Activated CD8-positive, alpha-beta T cell treated with anti-CD3 and anti-CD28 coated beads for 36 hours (primary cell): ENCODE measurements at places on chromosomes 6 and 20.

GRCh38 chr6:127079681-127080080 lies 38.8 kb upstream of the RSPO3 start:
- DNase-seq = no peak
- H3K27ac ChIP-seq = no peak overlapping the region
- no peaks in the 10 kb centered on the region for H3K4me1 ChIP-seq

DNA sequence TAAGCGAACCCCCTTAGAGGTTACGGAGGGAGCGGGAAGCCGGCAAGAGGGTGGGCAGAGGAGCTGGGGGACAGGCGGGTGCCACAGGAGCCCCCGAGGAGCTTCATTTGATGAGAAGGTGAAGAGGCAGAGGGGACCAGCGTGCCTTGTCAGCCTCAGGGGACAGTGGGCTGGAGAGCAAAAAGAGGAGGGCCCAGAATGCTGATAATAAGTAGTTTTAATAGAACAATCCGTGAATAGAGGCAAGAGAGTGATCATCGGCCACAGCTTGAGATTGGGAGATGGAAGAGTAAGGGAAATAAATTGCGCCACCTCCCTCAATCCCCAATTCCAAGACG lies 1.3 kb downstream of the COL19A1 start:
- H3K4me3 ChIP-seq = peak overlapping the region; percentile 74
- H3K27ac ChIP-seq = peak overlapping the region; percentile 7
- H3K4me1 ChIP-seq = peaks cover 17% of the 10 kb centered on the region
- no peak for DNase-seq
- peaks cover 21% of the 10 kb centered on the region for H3K27me3 ChIP-seq

GRCh38 chr6:13872681-13873080 lies 52.1 kb upstream of the RNF182 start:
- no peaks in the 10 kb centered on the region for H3K36me3 ChIP-seq
- H3K27me3 ChIP-seq = peaks cover 7% of the 10 kb centered on the region
- H3K4me3 ChIP-seq = peak overlapping the region; percentile 60
- H3K27ac ChIP-seq = no peak overlapping the region

GRCh38 chr6:127462376-127462775 lies 3.2 kb upstream of the KIAA0408 start:
- H3K4me3 ChIP-seq = no peak overlapping the region
- DNase-seq = no peak
- no peak overlapping the region for H3K27ac ChIP-seq
- H3K36me3 ChIP-seq = no peaks in the 10 kb centered on the region
- H3K4me1 ChIP-seq = no peaks in the 10 kb centered on the region

GRCh38 chr6:3261921-3262320 lies 3.2 kb downstream of the PSMG4 start:
- H3K27ac ChIP-seq = no peak overlapping the region
- H3K4me1 ChIP-seq = peaks cover 38% of the 10 kb centered on the region
- H3K27me3 ChIP-seq = peaks cover 4% of the 10 kb centered on the region
- DNase-seq = no peak
- peaks cover 39% of the 10 kb centered on the region for H3K36me3 ChIP-seq
- H3K4me3 ChIP-seq = peak overlapping the region; percentile 28

GRCh38 chr6:157555455-157556143 lies 174.6 kb downstream of the ZDHHC14 start:
- no peak overlapping the region for H3K4me3 ChIP-seq
- no peaks in the 10 kb centered on the region for H3K36me3 ChIP-seq
- no peak overlapping the region for H3K27ac ChIP-seq
- peaks cover 35% of the 10 kb centered on the region for H3K4me1 ChIP-seq
- no peaks in the 10 kb centered on the region for H3K27me3 ChIP-seq
- no peak for DNase-seq

- DNase-seq = no peak
- H3K27ac ChIP-seq = no peak overlapping the region
- no peaks in the 10 kb centered on the region for H3K36me3 ChIP-seq
- no peak overlapping the region for H3K4me3 ChIP-seq
- no peaks in the 10 kb centered on the region for H3K4me1 ChIP-seq
These were observed 515.1 kb downstream of the FRK start for GRCh38 chr6:115545672-115545986.

DNA sequence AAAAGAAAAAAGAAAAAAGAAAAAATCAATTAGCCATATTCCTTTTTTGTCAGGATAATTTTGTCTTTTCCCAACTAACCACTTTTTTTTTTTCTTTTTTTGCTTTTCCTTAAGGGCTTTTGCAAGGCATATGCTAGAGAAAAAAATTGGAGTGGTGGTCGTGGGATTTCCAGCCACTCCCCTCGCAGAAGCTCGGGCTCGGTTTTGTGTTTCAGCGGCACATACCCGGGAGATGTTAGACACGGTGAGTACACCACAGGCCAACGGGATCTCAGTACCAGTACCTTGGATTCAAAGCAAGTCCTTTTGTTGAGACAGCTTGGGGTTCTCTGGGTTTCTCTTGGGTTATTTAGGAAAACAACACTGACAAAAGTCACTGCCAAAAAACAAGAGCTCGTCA lies 61.2 kb upstream of the ISM1 start:
- no peaks in the 10 kb centered on the region for H3K36me3 ChIP-seq
- no peaks in the 10 kb centered on the region for H3K4me1 ChIP-seq
- no peak overlapping the region for H3K27ac ChIP-seq

- no peaks in the 10 kb centered on the region for H3K4me1 ChIP-seq
- H3K36me3 ChIP-seq = no peaks in the 10 kb centered on the region
- peaks cover 20% of the 10 kb centered on the region for H3K27me3 ChIP-seq
- DNase-seq = peak; percentile 39
- no peak overlapping the region for H3K27ac ChIP-seq
- no peak overlapping the region for H3K4me3 ChIP-seq
These were observed 25.1 kb upstream of the TRIM26 start for GRCh38 chr6:30238178-30238795.

- H3K4me3 ChIP-seq = peak overlapping the region; percentile 44
- peaks cover 84% of the 10 kb centered on the region for H3K4me1 ChIP-seq
- no peak for DNase-seq
These were observed 58.0 kb downstream of the BACH2 start for GRCh38 chr6:90238496-90239266.

GRCh38 chr6:154301839-154302752 lies 54.5 kb downstream of the IPCEF1 start:
- DNase-seq = peak; percentile 63
- H3K4me3 ChIP-seq = no peak overlapping the region
- no peaks in the 10 kb centered on the region for H3K27me3 ChIP-seq
- peaks cover 15% of the 10 kb centered on the region for H3K4me1 ChIP-seq
- H3K27ac ChIP-seq = no peak overlapping the region

- no peaks in the 10 kb centered on the region for H3K4me1 ChIP-seq
- H3K4me3 ChIP-seq = no peak overlapping the region
- H3K36me3 ChIP-seq = no peaks in the 10 kb centered on the region
- H3K27ac ChIP-seq = no peak overlapping the region
- H3K27me3 ChIP-seq = peaks cover 21% of the 10 kb centered on the region
These were observed 12.4 kb downstream of the BPI start for GRCh38 chr20:38316341-38316740.

DNA sequence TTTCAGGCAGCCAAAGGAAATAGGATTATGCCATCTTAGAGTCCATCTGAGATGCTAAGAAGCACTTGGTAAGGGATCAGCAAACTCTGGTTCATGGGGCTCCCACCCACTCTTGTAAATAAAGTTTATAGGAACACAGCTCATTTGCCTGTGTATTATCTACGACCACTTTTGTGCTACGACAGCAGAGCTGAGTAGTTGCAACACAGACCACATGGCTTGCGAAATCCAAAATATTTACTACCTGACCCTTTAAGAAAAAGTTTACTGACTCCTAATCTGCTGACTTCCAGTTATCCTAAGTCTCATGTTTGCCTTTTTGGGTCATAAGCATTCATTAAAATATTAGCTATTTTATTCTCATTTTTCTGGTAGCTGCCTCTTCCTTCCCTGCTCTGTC lies 859.0 kb downstream of the QKI start:
- DNase-seq = no peak
- H3K4me3 ChIP-seq = no peak overlapping the region
- no peaks in the 10 kb centered on the region for H3K4me1 ChIP-seq
- H3K27me3 ChIP-seq = no peaks in the 10 kb centered on the region

DNA sequence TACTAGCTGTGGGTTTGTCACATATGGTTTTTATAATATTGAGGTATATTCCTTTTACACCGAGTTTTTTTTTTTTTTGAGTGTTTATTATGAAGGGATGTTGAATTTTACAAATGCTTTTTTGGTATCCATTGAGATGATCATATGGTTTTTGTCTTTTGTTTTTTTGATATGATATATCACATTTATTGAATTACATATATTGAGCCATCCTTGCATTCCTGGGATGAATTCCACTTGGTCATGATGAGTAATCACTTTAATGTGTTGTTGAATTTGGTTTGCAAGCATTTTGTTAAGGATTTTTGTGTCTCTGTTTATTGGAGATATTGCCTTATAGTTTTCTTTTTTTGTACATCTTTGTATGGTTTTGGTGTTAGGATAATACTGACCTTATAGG lies 3.3 kb upstream of the ZNF337 start:
- H3K4me3 ChIP-seq = no peak overlapping the region
- no peak overlapping the region for H3K27ac ChIP-seq
- no peak for DNase-seq
- H3K27me3 ChIP-seq = no peaks in the 10 kb centered on the region
- peaks cover 21% of the 10 kb centered on the region for H3K36me3 ChIP-seq
- peaks cover 18% of the 10 kb centered on the region for H3K4me1 ChIP-seq

- H3K36me3 ChIP-seq = peaks cover 20% of the 10 kb centered on the region
- no peaks in the 10 kb centered on the region for H3K27me3 ChIP-seq
- peaks cover 4% of the 10 kb centered on the region for H3K4me1 ChIP-seq
- H3K4me3 ChIP-seq = no peak overlapping the region
- H3K27ac ChIP-seq = no peak overlapping the region
- no peak for DNase-seq
These were observed 43.4 kb downstream of the FAM135A start for GRCh38 chr6:70456735-70457134.

GRCh38 chr6:108778421-108779186 lies 69.6 kb upstream of the ARMC2 start:
- peaks cover 9% of the 10 kb centered on the region for H3K4me1 ChIP-seq
- H3K27ac ChIP-seq = no peak overlapping the region
- H3K27me3 ChIP-seq = no peaks in the 10 kb centered on the region
- H3K4me3 ChIP-seq = no peak overlapping the region

- H3K27ac ChIP-seq = no peak overlapping the region
- H3K36me3 ChIP-seq = no peaks in the 10 kb centered on the region
- H3K4me3 ChIP-seq = no peak overlapping the region
- DNase-seq = no peak
These were observed 20.1 kb upstream of the TCP11 start for GRCh38 chr6:35161266-35161665.

GRCh38 chr6:121571455-121571854 lies 136.0 kb downstream of the GJA1 start:
- H3K36me3 ChIP-seq = no peaks in the 10 kb centered on the region
- no peak overlapping the region for H3K27ac ChIP-seq
- DNase-seq = no peak
- H3K4me3 ChIP-seq = no peak overlapping the region

- DNase-seq = no peak
- no peak overlapping the region for H3K27ac ChIP-seq
- peaks cover 14% of the 10 kb centered on the region for H3K36me3 ChIP-seq
- no peak overlapping the region for H3K4me3 ChIP-seq
These were observed 285.2 kb downstream of the FOXC1 start for GRCh38 chr6:1894954-1895353.

- no peak overlapping the region for H3K4me3 ChIP-seq
- H3K27ac ChIP-seq = no peak overlapping the region
- H3K27me3 ChIP-seq = peaks cover 27% of the 10 kb centered on the region
- no peaks in the 10 kb centered on the region for H3K36me3 ChIP-seq
- no peak for DNase-seq
These were observed 9.8 kb upstream of the POM121L2 start for GRCh38 chr6:27321901-27322300.

DNA sequence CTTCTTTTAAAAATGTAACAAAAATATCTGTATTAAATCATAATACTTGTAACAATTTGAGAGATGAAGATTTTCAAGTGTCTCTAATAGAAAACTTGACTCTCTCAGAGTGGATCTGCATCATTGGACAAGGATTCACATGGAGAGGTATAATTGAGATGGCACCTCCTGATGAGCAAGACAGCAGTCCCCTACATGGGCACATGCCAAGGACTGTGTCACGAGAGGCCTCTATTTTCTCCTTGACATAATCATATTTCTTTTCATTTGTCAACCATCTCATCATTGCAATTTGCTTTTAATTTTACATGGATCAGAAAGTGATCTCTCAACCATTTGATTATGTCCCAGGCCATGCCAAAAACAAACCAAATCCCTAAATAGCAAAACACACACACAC lies 206.8 kb upstream of the THEMIS start:
- H3K4me3 ChIP-seq = no peak overlapping the region
- no peaks in the 10 kb centered on the region for H3K27me3 ChIP-seq

- H3K4me1 ChIP-seq = no peaks in the 10 kb centered on the region
- DNase-seq = no peak
- H3K27ac ChIP-seq = no peak overlapping the region
- no peaks in the 10 kb centered on the region for H3K27me3 ChIP-seq
- H3K36me3 ChIP-seq = no peaks in the 10 kb centered on the region
These were observed 174.9 kb upstream of the SPTLC3 start for GRCh38 chr20:12833861-12834260.

DNA sequence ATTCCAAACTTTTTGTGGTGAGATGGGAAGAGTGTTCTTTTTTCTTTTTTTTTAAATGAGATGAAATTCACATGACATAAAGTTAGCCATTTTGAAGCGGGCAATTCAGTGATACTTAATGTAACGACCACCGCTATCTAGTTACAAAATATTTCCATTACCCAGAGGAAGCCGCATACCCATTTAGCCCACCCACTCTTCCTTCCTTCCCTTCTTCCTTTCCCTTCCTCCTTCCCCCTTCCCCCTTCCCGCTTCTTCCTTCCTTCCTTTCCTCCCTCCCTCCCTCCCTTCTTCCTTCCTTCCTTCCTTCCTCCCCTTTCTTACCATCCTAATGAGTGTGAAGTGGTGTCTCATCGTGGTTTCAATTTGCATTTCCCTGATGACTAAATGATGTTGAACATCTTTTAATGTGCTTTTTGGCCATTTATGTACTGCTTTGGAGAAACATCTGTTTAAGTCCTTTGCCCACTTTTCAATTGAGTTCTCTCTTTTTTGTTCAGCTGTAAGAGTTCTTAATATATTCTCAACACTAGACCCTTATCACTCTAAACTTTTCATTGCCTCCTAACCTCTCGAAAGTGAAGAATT lies 371.1 kb downstream of the FARS2 start:
- no peak for DNase-seq
- H3K4me3 ChIP-seq = no peak overlapping the region
- peaks cover 8% of the 10 kb centered on the region for H3K36me3 ChIP-seq
- H3K4me1 ChIP-seq = peaks cover 22% of the 10 kb centered on the region
- H3K27me3 ChIP-seq = no peaks in the 10 kb centered on the region
- H3K27ac ChIP-seq = no peak overlapping the region

DNA sequence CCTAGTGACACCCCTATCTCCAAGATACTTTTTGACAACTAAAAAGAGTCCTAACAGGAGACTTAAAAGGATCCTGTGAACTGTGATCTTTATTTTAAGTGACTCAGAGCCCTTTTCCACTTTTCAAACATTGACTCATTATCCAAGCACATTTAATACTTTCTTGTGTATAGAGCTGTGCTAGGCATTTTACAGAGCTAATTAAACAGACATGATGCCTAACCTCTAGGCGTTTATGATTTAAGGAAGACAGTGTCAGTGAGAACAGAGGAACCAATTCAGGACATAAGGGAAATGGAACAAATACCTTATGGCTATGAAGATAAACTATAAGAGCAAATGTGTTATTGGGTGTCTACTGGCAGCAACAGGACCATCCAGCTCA lies 282.6 kb downstream of the TPBG start:
- H3K36me3 ChIP-seq = no peaks in the 10 kb centered on the region
- H3K27ac ChIP-seq = no peak overlapping the region
- no peak overlapping the region for H3K4me3 ChIP-seq
- H3K4me1 ChIP-seq = no peaks in the 10 kb centered on the region
- no peaks in the 10 kb centered on the region for H3K27me3 ChIP-seq

- no peak for DNase-seq
- H3K36me3 ChIP-seq = no peaks in the 10 kb centered on the region
- peaks cover 3% of the 10 kb centered on the region for H3K27me3 ChIP-seq
- no peak overlapping the region for H3K27ac ChIP-seq
- H3K4me3 ChIP-seq = no peak overlapping the region
- H3K4me1 ChIP-seq = no peaks in the 10 kb centered on the region
These were observed 25.0 kb downstream of the HEBP2 start for GRCh38 chr6:138428944-138429598.
